HTR-8/SVneo (cell line): ENCODE measurements at places on chromosomes 7 and 10.

DNA sequence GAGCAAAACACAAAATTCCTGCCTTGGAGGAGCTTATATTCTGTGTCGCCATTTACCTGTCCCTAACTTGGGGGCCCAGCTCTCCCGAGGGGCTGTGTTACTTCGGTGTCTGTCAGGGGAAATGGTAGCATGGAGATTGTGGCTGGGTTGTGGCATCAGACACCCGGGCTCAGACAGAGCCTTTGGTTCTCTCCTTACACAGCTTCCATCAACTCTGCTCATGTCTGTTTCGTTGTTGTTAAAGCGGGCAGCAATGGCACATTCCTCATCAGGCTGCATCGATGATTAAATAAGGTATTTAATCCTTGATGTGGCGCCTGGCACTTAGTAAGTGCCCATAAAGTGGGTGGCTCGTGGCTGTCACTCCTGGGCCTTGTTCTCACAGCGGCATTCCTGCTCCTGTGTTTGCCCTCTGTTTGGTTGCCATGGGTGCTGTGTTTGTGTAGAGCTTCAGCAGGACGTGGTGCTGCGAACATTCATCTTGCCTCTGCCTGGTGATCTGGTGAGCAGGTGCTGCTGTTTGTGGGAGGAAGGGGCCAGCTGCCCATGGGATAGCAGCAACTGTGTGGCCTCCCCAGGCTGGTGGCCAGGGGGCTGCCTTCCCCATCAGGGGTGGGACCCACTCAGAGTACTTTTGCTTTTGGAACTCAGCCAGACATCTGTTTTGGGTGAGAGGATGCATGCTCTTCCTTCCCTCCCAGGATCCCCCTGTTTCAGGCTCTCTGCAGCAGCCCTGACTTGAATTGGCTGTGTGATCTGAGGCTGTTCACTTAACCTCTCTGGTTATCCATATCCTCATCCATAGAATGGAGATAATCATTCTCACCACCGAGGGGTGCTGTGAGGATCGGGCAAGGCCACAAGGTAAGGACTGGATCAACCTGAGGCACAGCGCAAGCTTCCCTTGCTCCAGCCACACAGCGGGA, 207.2 kb upstream of the SVIL start:
- no peak for DNase-seq

DNA sequence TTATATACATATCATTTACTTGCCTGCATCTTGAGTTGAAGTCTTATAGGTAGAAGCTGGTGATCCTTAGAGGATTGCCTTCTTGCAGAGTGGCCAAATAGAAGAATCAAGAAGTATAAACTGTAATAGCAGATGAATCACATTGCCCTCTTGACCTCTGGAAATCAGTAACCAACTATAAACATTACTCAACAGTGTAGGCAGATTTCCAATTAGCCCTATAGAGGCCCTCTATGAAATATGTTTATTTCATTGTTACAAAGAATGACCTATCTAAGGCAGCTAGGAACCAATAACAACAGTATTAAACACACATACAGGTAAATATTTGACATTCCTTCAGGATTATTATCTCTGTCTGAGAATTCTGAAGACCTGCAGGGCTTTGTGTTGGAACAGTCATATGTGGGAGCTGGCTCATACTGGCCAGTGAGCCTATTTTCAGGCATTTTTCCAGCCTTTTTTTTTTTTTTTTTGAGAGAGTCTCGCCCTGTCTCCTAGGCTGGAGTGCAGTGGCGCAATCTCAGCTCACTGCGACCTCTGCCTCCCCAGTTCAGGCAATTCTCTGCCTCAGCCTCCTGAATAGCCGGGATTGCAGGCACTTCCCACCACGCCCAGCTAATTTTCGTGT, 7.2 kb upstream of the SRI start:
- no peak for DNase-seq

DNA sequence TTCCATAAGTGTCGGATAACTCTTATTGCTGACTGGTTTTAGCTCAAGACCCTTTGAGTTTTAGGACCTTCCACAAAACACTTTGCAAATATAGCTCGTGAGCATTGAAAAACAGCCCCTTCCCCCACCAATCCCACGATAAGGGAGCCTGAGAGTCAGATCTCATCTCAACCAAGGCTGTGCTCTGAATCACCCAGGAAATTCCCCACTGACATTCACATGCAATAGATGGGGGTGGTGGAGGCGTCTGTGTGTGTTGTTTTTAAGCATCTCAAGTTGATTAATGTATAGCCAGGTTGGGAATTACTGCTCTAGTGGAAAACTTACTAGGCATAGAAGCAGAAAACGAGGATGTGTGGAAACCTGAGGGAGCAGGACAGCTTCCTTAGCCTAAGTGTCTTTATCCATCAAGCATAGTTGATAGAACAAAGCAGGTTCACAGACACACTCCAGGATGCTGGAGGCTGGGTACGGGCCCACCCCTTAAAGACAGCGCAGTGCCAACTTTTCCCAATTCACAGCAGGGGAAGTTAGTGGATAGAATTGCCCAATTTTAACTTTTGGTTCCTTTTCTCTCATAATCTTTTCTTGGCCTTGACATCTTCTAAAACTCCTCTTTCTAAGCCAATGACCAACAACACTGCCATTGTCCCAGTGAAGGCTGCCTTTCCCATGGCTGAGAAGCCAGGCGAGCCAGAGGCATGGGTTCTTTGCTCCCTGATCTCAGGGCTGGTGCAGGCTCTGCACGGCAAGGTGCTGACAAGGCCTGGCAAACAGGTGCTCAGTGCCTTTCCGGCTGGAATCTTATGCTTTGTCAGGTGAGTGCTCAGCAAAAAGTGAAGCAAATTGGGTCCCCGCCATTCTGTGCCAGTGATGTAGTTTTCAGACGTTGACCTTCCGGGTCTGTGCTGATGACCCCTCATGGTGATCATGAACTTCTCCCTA, 98.5 kb upstream of the INSIG1 start:
- no peak for DNase-seq

DNA sequence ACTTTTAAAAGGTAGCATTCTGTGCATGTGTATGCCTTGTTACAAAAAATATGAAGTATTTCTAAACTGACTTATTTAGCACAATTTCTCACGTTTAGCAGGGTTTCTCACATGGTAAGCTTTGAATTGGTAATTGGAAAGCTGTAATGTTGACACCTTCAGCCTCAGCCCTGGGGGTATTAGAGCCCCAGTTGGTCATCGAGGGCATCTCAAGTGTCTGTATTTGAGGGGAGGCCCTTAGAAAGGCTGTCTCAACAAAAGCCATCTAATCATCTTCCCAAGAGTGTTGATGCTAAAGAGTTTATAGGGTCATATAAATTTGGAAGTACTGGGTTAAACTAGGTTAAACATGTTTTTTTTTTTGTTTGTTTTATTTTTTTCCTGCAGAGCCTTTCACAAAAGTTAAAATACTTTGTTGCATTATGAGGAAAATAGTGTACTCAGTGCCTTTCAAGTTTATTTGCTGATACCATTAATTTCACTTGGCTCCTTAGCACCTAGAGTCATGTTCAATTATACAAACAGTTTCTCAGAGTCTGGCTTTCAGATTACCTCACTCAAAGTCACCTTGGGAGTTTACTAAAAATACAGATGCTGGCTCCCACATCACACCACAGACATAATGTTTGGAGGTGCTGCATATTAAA, 134.0 kb downstream of the CD36 start:
- DNase-seq, result no peak

GRCh38 chr10:30047924-30048531, 11.4 kb downstream of the JCAD start:
- DNase-seq, result no peak

DNA sequence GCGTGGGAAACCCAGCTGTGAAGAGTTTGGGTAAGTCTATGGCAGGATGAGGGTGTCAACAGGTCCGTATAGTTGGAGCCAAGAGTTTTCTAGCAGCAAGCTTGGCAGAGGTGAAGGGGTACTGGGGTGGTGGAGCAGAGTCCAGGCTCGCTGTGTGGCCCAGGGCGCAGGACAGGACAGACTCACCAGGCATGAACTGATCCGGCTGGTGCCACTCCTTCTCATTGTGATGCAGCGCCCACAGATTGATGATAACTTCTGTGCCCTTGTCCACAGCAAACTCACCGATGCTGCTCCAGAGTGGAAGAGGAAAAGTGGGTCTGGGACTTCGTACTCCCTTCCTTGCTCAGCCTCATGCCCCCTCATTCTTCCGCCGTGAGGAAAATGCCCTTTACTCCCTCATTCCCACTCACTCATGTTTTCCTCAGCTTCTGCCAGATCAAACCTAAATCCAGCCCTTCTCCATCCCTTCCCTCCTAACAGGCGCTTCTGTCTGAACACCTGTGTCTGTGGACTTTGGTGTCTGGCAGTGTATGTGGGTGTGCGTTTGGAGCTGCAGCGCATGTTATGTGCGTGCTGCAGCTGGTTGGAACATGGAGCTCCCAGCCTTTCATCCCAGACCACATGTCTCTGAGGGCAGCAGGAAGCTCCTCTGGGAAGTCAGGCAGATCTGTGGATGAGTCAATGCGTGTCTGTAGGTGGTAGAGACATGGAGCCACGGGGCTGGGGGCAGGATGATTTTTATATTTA, 5.7 kb downstream of the CYP17A1 start:
- DNase-seq, result no peak

DNA sequence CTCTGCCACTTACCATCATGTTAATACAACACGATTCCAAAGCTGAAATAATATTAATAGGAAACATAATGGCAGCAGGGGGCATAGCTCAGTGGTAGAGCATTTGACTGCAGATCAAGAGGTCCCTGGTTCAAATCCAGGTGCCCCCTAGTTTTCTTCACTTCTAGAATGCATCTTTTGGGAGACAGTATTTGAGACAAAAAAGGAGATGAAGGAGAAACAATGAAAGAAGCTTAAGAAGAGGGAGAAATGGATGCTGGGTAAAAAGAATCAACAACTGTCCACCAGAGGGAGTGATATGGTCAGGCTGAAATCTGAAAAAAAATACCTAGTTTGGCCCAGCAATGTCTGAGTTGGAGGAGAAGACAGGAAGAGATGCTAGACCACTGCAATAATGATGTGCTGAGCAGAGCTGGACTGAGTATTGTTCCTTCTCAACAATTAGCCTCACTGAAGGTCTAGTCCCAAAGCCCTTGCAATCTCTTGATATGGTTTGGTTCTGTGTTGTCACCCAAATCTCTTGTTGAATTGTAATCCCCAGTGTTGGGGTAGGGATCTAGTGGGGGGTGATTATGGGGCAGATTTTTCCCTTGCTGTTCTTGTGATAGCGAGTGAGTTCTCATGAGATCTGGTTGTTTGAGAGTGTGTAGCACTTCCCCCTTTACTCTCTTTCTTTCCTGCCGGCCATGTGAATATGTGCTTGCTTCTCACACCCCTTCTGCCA, 48.3 kb downstream of the ZNF783 start:
- peak; percentile 41 for DNase-seq

DNA sequence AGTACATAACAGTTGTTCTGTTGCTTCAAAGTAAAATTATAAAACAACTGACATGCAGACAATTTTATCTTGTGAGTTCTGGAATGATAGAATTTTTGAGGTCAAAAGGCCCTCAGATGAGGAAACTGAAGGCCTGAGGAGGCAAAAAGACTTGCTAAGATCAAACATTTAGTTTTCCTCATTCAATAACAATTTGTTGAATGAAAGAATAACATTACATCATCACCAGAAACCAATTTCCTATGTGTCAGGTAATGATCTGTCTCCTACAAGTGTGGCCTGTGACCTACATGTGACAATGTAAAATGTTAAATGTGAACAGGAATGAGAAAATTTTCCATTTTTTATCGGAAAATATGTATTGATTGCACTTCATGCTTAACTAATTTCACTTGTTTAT, 16.6 kb upstream of the ASB4 start:
- DNase-seq, result no peak

DNA sequence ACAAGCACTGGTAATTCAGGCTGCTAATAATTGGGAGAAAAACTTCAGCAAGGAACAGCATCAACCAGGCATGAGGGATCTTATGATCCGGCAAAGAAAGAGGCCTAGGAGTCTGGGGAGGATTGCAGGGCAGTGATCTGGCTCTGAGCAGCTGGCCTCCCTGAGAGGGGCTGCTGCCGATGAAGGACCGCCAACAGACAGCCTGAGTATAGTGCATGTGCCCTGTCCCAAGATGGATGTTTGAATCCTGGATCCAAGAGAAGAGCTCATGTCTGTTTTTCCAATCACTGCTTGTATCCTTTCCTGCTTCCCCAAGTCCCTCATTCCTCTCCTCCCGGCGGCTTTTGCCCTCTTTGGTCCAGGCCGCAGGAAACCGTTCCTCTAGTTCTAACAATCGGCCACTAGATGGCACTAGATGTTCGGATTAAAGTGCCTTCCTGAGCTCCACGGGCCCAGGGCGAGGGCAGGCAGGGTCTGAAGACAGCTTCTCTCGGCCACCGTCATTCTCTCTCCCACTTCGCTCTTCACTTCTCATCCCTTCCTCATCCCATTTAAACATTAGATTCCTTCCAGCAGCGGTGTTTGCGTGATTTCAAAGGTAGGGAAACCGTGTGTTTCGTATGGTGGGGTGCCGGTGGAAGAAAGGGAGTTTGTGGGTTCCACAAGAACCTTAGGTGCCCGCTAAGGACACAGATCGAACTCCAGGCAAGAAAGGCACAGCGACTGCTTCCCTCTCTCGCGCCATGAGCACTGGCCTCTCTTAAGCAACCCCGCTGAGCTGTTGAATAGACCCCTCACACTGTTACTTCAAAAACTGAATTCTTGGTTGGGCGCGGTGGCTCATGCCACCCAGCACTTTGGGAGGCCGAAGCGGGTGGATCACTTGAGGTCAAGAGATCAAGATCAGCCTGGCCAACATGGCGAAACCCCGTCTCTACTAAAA, 82.4 kb downstream of the ADCYAP1R1 start:
- DNase-seq, result peak; percentile 78

DNA sequence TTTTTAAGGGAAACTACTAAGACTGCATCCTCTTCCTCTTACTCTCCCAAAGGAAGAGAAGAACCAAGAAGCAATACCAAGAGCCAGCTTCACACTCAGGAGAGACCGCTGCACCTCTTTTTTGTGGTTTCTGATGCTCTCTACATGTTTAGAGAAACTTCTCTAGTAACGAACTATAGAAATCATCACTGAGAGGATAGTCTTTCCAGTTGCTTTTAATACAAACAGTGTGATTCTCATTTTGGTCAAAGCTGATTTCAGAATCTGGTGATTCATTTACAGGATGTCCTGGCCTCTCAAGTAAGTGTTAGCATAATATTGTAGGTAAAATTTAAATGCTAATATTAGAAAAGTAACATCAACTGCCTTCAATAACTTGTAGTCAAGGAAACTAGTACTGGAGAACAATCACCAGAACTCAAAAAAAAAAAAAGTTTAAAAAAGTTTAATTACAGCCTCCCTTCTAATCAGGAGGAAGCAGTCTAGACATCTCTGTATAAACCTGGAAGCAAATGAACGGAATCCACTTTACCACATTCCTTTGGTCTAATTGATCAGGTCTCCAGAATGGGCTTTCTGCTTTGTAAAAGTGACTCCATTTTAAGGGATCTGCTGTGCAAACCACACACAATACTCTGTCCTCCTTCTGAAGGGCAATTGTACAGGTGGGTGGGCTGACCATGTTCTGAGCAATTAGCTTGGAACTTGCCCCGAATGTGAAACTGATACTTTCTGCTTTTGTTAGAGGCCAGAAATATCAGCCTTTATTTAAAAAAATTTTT, 3.0 kb downstream of the LAMB1 start:
- no peak for DNase-seq
